ENCODE measurements at places on chromosomes 11 and 22.

GRCh38 chr11:95641495-95641894 lies 148.1 kb downstream of the FAM76B start:
- no peak for DNase-seq

GRCh38 chr11:83933008-83933407 lies 646.8 kb upstream of the CCDC90B start:
- DNase-seq: no peak

DNA sequence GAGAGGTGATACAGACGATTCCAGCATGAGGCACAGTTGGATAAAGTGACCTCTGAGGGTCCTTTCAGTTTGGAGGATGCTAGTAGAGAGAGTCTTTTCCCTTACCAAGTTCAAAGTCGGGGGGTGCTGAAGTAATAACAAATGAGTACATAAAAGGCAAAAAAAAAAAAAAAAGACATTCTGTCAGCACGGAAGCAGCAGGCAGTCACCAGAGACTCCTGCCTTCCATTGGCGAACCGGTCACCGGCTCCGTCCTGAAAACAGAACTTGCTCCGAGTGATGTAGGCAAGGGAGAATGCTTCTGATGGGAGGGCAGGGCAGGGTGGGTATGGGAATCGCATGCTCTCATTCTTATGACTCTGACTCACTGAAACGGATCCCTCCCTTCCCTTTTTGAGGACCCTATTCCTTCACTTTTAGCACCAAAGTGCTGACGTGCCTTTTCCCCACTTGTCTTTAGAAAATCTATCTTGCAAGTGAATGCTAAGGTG lies 65.9 kb downstream of the PRR5L start:
- DNase-seq: peak; percentile 86

- peak; percentile 92 for DNase-seq
These were observed 5.7 kb downstream of the PIK3IP1 start for GRCh38 chr22:31286360-31287255.

DNA sequence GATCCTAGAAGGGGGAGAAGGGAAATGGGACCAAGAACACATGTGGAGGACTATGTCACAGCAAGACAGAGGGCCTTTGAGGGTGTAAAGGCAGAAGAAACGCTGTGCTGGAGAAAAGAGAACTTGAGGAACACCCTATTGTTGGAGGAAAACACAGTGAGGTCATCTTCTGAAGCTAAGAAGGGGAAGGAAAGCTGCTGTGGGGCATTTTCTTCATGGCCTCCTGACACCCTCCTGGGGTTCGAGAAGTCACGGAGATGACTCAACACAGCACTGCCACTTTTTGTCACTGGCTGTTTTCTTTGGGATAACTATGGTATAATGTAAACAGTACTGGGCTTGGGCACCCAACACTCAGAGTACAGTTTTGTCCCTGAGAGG lies 492.6 kb upstream of the CADM1 start:
- DNase-seq: peak; percentile 86

GRCh38 chr11:1473786-1474185 lies 12.8 kb downstream of the MOB2 start:
- no peak for DNase-seq

DNA sequence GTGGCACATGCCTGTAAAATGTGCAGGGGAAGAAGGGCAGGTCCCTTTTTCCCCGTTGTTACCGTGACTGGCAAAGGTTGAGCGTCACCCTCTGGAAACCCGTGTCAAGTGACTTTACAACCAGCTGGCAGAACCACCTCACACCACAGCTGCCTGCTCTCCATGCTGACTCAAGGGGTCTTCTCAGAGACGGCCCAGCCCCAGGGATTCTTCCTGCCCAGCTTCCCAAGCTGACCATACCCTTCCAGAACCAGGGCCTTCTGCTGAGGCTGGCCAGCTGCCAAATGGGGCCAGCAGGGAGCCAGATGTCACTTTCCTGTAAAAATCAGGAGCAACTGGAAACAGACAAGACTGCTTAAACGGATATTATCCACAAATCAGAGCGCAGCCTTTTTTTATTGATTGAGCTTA lies 6.3 kb downstream of the PC start:
- no peak for DNase-seq

DNA sequence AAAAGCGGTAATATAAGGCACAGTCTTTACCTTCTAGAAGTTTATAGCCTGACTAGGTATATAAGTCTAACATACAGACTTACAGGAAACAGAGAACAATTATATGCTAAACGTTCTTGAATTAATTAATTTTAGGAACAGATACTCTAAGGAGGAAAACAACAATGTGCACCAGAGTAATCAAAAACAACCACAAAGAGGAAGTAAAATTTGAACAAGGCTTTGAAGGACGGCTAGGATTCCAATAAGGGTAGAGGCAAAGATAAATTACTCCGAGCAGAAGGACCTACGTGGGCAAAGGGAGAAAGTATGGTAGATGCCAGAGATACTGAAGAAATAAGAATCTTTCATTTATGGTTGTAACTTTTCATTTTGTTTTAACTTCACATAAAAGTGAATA lies 54.4 kb downstream of the ENTHD1 start:
- peak; percentile 26 for DNase-seq

- no peak for DNase-seq
These were observed 25.4 kb downstream of the NEU3 start for GRCh38 chr11:75014129-75014528.

- DNase-seq: no peak
These were observed 40.6 kb upstream of the CRYBB3 start for GRCh38 chr22:25159028-25159427.

All from inflammatory macrophage (primary cell).